Naive thymus-derived CD8-positive, alpha-beta T cell (primary cell): ENCODE measurements at places on chromosomes 3 and 15. TPM values are rescaled to one million over a fixed set of nuclear protein-coding genes. Genes with fewer than 3 reads are reported as not detected.

DNA sequence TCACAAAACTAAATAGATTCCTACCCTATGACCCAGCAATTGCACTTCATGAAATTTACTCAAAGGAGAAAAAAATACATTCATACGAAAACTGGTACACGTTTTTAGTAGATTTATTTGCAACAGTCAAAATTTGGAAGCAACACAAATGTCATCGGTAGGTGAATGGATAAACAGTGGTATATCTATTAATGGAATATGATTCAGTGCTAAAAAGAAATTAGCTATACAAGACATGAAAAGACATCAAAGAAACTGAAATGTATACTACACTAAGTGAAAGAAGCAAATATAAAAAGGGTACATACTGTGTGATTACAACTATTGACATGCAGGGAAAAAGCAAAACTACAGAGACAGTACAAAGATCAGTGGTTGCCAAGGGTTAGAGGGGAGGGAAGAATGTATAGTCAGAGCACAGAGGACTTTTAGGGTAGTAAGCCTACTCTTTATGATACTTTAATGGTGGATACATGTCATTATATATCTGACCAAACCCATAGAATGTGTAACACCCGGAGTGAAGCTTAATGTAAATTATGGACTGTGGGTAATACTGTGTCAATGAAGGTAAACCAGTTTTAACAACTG lies 31.6 kb downstream of the RFX7 start:
- no peak for DNase-seq
- no peak overlapping the region for H3K27ac ChIP-seq
- peaks cover 47% of the 10 kb centered on the region for H3K36me3 ChIP-seq
- H3K27me3 ChIP-seq, result no peaks in the 10 kb centered on the region

GRCh38 chr3:158782283-158782989 lies 19.4 kb upstream of the MFSD1 start:
- H3K27ac ChIP-seq, result no peak overlapping the region
- H3K4me1 ChIP-seq, result no peaks in the 10 kb centered on the region
- H3K36me3 ChIP-seq, result peaks cover 15% of the 10 kb centered on the region
- H3K27me3 ChIP-seq, result no peaks in the 10 kb centered on the region
- H3K4me3 ChIP-seq, result no peak overlapping the region

- H3K27me3 ChIP-seq, result peaks cover 3% of the 10 kb centered on the region
- no peak overlapping the region for H3K4me3 ChIP-seq
- no peak overlapping the region for H3K27ac ChIP-seq
Observed at GRCh38 chr3:127889976-127890650, 24.9 kb upstream of the KBTBD12 start.

GRCh38 chr3:152350776-152351175 lies 82.0 kb downstream of the MBNL1 start:
- H3K36me3 ChIP-seq, result peaks cover 12% of the 10 kb centered on the region
- DNase-seq, result no peak
- H3K4me3 ChIP-seq, result no peak overlapping the region
- H3K27me3 ChIP-seq, result no peaks in the 10 kb centered on the region
- H3K4me1 ChIP-seq, result peaks cover 14% of the 10 kb centered on the region

The PIF1 gene
- total RNA-seq, result not detected
